SK-N-SH (cell line): ENCODE measurements at places on chromosomes 7 and 10. TPM values are rescaled to one million over a fixed set of nuclear protein-coding genes. Genes with fewer than 3 reads are reported as not detected.

DNA sequence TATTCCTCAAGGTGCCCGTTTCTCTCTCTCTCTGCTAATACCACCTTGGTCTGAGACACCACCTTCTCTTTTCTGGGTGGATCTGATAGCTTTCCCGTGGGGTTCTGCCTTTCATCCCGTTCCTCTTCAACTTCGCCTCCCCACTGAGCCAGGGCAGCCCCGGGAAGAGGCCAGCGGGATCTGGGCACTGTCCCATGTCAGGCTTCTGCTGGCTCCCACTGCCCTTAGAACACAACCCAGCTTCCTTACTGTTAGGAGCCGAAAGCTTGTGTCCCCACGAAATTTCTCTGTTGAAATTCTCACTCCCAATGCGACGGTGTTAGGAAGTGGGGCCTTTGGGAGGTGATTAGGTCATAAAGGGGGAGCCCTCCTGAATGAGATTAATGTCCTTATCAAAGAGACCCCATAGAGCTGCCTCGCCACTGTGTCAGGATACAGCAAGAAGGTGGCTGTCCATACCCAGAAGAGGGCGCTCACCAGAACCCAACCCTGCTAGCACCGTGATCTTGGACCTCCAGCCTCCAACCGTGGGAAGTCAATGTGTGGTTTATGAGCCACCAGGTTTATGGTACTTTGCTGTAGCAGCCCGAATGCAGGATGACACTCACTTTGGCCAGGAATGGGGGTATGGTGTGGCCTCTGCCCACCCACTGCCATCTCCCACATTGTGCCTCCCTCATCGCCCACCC, 79.2 kb downstream of the CAMK1D start:
- no peak for DNase-seq

- no peak for DNase-seq
Measured at GRCh38 chr7:36985316-36985715, 261.0 kb upstream of the AOAH start.

DNA sequence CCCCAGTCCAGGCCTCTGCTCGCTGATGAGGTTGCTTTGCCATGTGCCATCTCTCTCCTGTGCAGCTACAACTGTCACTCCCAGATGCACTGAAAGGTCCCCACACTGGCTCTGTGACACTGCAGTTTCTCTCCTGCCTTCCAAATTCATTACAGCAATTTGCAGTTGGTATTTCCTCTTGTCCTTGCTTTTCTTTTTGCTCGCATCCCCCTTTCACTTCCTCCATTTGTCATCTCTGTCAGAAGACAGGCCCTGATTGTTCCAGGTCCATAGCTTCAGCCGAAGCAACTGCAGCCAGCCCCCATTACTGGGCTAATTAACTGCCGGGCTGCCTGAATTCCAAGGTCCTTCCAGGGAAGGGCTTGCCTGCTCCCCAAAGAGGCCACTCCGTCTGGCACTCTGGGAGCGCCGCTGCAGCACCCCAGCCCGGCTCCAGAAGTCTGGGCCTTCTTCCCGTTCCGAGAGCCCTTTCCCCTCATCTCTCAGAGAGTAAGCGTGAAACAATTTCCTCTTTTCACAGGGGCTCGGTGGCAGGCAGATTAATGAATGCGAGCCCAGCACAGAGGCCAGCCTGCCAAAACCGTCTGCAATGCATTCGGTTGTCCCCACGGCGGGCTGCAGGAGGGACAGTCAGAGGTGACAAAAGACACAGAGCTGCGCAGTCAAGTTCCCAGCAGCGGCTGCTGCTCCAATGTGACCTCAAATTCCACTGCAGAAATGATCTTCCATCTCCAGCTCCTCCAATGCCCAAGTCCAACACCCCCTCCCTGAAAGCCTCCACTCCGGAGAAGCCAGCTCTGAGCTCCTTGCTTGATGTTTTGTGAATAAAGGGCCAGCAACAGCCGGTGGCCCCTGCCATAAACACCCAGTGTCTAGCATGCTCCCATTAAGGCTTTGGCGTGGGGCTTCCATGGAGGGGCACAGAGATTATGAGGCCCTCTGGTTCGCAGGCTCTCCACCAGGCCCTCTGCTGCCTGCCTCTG, 279.4 kb upstream of the HABP2 start:
- DNase-seq = no peak

Gene SFRP4
- polyA plus RNA-seq = 0.03 TPM in 1 of 2 replicates, not detected in the other

DNA sequence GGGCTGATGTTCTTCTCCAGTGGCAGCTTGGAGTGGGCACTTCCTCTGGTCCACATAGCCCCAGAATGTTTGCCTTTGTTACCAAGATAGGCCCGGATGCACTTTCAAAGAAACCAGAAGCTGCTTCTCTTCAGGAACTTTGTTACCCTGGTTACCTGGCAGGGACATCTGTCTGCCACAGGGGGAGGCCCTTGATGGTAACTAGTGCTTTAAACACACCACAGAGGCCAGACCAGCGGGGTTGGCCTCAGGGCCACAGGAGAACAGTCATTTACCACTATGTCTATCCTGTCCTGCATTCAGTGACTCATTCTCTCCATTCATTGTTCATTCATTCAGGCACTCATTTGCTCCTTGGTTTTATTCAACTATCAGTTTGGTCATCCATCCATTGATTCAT, 11.9 kb upstream of the PLEKHA1 start:
- DNase-seq = no peak

GRCh38 chr10:31927884-31928548, 615 bp downstream of the ARHGAP12 start:
- DNase-seq = peak; percentile 84

- DNase-seq = no peak
Measured at GRCh38 chr10:66455304-66455703, 470.5 kb upstream of the LRRTM3 start.

DNA sequence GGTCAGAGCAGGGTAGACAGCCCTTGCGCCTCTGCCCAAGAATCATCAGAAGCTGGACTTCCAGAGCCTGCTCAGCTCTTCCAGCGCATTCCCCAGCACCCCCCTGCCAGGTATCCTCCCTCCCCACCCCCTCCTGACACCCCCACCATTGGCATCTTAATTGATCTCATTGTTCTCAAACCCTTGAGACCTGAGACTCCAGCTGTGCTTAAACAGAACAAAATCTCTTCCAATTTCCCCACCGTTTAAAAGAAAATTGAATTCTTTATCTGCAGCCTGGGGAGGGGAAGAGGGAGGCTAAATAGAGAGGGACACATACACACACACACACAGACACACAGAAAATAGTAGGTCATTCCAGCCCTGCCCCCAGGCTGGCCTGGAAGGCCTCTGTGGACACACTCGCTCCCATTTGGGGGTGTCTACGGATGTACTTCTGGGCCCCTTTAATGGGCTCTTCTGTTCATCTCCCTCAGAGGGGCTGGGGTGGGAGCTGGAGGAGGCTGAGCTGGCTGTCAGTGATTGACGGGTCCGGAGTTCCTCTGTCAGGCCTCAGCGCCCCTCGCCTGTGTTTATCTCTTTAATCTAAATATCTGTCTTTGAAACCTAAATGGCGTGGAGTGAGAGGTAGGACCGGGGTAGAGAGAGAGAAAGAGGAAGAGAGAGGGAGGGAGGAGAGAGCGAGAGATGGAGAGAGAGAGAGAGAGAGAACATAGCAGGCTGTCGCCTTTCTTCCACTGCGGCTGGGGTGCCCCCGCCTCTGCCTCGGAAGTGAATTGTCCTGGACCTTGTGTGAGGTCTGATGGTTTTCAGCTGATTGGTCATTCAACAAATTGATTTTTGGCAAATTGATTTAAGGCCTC, 61.7 kb downstream of the C10orf105 start:
- DNase-seq = peak; percentile 47

DNA sequence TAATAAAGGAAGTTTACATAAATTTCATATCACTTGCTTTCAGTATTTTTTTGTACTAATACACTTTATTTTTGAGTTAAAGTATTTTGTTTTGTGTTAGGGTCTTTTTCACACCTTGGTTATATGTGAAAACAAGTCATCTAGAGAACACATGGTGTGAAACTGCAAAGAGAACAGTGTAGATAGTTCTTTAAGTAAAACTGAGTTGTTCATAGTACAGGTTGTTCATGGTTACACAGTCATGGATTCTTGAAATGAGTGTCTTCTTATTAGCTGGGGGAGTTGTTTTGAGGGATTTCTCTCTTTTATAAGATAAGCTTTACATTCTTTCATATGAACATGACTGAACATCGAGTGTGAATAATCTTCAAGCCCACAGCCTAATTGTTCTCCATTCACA, 244.2 kb downstream of the THSD7A start:
- DNase-seq = no peak

- DNase-seq = no peak
Measured at GRCh38 chr7:69218576-69218975, 379.7 kb upstream of the AUTS2 start.

- DNase-seq = no peak
Measured at GRCh38 chr10:44985175-44985681, 6.6 kb upstream of the DEPP1 start.

GRCh38 chr10:63382066-63382465, 83.7 kb downstream of the JMJD1C start:
- DNase-seq = no peak

DNA sequence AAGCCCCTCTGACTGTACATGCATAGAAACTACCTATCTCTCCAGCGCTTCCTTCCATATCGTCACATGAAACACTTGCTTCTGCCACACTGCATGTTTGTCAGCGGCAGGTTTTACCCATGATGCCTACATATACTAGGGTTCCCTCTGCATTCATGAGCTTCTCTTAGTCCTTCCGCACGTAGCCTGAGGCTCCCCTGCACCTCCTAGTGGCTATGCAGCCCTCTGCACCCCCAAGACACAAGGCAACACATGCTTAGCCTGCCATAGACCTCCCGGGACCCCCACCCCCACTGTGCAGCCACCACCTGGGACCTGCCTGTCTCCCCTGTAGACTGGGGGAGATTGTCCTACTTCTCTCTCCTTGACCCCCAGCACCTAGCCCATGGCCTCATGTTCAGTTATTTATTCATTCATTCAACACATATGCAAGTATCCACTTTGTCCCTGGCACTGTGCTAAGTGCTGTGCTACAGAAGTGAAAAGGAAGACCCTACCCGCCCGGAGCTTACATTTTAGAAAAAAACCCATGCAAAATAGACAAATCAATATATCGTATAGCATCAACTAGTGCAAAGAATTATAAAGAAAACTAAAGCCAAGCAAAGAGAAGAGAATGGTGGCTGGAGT, 23.5 kb downstream of the TMEM273 start:
- peak; percentile 65 for DNase-seq
